Spinal cord (tissue), 10 donors: ENCODE measurements at places on chromosomes 1 and 21. TPM values are rescaled to one million over a fixed set of nuclear protein-coding genes. Genes with fewer than 3 reads are reported as not detected.

DNA sequence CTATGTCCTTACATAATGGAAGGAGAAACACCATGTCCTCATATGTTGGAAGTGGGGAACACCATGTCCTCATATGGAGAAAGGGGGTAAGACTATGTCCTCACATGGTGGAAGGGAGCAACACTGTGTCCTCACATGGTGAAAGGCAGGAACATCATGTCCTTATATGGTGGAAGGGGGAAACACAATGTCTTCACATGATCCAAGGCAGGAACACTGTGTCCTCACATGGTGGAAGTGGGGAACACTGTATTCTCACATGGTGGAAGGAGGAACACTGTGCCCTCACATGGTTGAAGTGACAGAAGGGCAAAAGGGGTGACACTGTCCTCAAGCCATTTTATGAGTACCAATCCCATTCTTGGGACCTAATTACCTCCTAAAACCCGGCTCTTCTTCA lies 146.3 kb upstream of the ETV3 start:
- no peak for DNase-seq

DTL gene
- polyA plus RNA-seq, result 8.0 TPM

GSTM5 gene
- 21.0 TPM for polyA plus RNA-seq

C1orf146 gene
- polyA plus RNA-seq, result 0.60 TPM

- DNase-seq, result no peak
Observed at GRCh38 chr1:13793088-13793730, 93.2 kb downstream of the PRDM2 start.

DNA sequence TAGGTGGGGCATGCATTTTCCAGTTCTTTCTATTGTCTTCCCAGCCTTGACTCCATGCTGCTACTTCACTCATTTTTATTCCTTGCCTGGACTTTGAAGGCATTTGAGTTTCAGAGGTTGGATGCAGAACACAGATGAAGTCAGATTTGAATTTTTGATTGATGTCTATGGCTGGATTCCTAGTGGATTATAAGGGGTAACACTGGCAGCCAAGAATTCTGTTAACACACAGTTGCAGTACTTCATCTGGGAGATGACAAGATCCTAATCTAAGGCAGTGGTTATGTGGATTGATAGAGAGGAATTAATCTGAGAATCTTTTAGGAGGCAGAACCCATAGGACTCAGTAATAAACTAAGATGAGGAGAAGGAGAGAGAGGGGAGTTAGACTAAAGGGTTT lies 439.0 kb upstream of the USP24 start:
- no peak for DNase-seq

- no peak for DNase-seq
Observed at GRCh38 chr21:45877821-45878469, 103.6 kb upstream of the COL6A1 start.

HJV gene
- 0.30 TPM for polyA plus RNA-seq

ATP6V1G3 gene
- not detected for polyA plus RNA-seq

- DNase-seq, result no peak
Observed at GRCh38 chr1:64834734-64835133, 89.9 kb downstream of the RAVER2 start.

DNA sequence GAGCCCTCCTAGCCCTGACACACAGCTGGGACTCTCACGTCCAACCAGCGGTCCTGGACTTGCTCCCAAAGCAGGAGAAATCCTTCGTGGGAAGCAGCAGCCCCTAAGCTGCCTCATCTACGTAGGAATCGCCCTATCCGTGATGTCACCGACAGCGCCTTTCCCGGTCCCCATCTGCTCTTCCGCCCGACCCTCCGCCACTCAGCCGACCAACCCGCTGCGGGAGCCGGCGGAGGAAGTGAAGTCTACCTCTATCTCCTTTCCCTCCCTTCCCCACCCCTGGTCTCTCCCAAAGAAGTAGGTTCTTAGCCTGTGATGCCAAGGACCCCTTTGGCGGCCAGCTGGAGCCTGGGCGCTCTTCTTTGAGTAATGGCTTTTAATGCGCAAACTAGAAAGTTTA lies 272.1 kb downstream of the FAM72C start:
- no peak for DNase-seq

DNA sequence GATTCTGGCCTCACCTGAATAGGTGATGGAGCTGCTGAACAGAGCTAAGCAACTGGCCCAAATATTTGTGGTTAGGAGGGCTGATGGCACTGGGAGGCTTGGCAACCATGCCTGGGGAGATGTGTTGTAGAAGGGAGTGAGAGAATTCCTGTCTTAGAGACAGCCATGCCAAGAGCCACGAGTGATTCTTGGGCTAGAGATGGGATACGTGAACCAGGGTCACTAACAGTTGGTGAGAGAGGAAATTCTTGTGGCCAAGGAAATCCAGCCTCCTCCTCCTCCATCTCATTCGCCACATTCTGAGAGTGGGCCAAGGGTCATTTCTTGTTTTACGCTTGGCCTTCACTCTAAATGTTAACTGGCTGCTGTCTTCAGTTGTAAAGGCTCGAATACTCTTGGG lies 46.3 kb downstream of the NGF start:
- no peak for DNase-seq

LORICRIN gene
- polyA plus RNA-seq, result 0.77 TPM

PLEKHN1 gene
- 0.26 TPM for polyA plus RNA-seq

DNA sequence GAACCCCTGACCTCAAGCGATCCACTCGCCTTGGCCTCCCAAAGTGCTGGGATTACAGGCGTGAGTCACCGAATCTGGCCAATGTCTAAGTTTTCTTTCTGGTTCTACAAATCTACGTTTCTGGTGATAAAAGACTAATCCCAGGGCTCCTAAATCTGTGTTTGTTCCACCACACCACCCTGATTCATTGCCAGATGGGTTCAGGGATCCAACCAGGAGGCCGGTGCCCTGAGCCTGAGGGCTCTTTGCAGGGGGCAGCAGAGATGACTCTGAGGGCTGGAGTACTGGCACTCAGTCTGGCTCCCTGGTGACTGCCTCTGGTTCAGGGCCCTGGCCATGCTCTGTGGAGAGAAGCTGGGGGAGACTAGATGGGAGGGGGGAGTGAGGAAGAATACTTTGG lies 10.5 kb upstream of the OPRD1 start:
- no peak for DNase-seq

GRCh38 chr1:36534711-36535412 lies 52.1 kb upstream of the CSF3R start:
- no peak for DNase-seq

DNA sequence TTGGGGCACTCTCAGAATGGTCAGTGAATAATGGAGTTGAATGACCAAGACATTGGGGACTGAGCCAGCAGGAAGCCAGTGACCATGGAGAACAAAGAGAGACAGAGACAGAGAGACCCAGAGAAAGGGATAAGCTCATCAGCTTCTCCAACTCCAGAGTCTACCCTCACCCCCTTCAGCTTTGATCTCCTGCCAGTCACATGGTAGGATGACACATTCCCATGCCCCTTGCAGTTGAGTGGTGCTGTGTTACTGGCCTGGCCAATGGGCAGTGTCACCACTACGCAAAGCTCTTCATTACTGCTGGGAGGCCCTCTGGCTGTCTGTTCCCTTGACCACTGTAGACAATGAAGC lies 643.5 kb downstream of the AJAP1 start:
- no peak for DNase-seq

DENND2C gene
- polyA plus RNA-seq, result 2.7 TPM

DNA sequence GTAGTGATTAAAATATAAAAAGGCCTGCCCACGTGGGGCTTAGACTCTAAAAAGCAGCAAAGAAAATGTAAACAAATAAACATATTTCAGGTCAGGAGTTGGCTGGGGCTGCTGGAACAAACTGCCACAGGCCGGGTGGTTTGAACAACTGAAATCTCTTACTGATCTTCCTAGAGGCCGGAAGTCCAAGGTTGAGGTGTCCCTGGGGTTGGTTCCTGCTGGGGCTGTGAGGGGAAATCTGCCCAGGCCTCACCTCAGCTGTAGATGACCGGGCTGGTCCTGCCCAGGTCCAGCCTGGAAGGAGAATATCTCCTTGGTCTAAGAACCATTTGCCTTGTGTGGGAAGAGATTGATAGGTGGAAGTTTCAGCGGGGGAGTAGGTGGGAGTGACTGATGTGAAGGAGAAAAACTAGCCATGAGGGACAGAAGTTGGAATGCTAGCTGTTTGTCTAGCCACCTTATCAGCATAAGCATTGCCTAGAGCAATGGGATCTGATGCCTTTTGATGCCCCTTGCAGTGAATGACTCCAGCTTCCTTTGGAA lies 221.1 kb downstream of the DYRK1A start:
- DNase-seq, result no peak

ESPN gene
- 4.7 TPM for polyA plus RNA-seq

DNA sequence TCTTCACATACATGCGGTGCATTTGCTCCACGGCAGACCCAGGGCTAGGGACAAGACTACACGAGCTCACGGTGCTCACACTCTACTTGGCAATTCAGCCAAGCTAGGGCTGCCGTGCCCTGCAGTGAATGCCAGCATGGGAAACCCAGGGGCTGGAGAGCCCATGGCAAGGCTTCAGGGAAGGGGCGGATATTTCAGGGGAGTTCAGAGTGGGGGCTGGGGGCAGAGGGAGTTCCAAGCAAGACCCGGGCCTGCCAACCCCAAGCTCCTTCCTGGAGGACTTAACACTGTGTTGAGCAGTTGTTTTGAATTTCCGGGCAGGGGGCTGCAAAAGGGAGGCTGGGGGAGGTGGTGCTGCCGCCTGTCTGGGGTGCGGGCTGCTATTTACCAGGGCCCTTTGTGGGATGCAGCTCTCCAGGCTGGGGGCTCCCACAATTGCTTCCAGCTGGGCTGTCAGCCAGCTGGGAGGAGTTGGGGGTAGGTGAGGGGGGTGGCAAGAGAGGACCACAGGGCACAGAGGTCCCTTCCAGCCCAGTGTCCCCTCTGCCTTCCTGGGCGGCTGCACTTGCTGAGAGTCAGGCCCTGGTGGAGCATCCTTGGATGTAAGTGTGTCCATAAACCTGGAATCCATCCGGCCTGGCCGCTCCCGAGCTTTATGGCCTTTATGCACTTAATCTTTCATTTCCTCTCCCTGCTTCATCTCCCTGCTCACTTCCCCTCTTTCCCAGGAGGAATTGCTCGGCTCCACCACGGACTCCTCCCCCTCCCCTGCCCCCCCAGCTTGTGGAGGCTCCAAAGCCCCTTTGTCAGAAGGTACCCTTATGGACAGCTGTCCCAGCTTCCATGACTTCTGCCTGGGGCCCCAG lies 55.8 kb upstream of the SSBP3 start:
- DNase-seq, result no peak

KCNK2 gene
- polyA plus RNA-seq, result 33.2 TPM

- peak; percentile 75 for DNase-seq
Observed at GRCh38 chr21:26945916-26946675, 20.8 kb downstream of the ADAMTS5 start.

GRCh38 chr21:20151741-20152140 lies 846.5 kb upstream of the NCAM2 start:
- DNase-seq, result no peak

- DNase-seq, result no peak
Observed at GRCh38 chr21:44359396-44359795, 6.0 kb downstream of the TRPM2 start.

DNA sequence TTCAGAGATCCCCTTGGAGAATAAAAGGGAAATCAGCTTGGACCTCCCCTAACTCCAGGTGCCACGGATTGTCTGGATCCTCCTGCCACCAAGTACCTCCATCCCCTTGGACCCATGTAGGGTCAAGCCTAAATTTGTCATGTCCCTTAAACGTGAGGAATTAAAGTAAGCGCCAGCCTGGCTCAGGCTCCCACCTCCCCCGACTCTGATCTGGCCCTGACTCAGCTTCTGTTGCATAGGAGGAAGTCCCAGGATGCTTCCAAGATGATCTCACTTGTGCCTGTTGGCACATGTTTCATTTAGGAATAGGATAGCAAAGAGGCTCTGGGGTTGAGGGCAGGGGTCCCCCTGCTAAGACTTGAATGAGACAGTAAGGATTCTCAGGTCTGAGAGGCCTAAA lies 231.9 kb upstream of the JUN start:
- DNase-seq, result no peak

MSH4 gene
- 0.49 TPM for polyA plus RNA-seq

DNA sequence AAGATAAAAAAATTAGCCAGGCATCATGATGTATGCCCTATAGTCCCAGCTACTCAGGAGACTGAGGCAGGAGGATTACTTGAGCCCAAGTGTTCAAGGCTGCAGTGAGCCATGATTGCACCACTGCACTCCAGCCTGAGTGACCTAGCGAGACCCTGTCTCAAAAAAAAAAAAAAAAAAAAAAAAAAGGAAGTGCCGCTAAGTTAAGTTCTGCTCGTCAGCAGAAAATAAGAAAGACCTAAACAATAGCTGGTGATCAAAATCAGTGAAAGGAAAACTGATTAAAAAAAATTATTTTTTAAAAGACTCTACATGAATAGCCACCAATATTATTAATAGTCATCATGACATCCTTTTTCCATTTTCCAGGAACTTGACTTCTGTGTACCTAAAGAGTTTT lies 44.2 kb upstream of the MTR start:
- DNase-seq, result no peak

SMG5 gene
- 79.8 TPM for polyA plus RNA-seq

DNA sequence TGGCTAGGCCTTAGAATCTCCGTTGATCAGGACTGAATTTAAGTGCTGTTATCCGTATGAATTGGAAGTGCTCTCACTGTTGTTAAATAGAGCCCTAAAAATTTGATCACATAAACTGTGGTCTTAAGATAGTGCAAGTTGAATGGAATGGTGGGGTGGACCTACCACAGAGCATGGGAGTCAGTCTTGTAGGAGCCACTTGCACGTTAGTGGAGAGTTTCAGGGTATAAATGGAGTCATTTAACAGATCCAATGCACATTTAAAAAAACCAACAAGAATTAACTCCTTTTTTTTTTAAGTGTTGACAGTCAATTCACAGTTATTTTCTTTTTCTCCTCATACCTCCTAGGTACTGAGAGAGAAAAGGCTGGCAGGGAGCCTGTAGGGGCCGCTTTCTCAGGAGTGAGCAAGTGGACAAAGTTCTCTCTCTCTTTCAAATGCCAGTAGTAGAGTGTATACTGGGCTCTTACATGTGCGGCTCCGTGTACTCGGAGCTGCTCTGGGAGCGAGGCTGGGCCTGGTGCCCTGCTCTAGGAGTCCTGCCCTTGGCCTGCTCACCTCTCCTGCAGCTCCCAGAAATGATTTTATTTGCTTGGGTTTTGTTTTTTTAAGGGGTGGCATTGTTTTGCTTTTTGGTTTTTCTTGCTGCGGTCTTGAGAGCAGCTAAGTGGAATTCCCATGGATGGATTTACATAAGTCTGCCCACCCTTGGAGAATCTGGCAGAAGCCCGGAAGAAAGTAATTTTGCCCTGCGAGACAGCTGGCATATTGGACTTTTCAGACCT lies 91.3 kb downstream of the ATP5PO start:
- no peak for DNase-seq
